Activated CD8-positive, alpha-beta memory T cell treated with anti-CD3 and anti-CD28 coated beads for 4 hours (primary cell): ENCODE measurements at places on chromosomes 2 and 18.

- DNase-seq: no peak
Observed at GRCh38 chr2:211751848-211752247, 786.8 kb downstream of the ERBB4 start.

- DNase-seq: no peak
Observed at GRCh38 chr2:224098481-224099230, 59.6 kb upstream of the SERPINE2 start.

DNA sequence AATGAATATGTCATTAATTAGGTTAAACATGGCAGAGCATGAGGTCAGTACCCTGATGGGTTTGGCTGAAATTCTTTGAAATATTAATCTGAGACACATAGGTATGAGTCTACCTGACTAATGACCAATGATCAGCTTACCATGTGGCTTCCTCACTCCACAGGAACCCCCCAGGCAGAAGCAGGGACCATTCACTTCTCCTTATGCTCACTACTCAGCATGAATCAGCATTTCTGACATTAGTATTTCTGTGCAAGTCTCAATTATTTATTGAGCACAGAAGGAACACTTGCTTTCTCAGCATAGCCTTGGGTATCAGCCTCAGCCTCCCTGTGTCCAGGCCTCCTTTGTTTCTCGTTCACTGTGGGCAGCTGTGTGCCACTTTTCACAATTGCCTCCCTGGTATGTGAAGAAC is 9.3 kb upstream of the KCNE4 start:
- DNase-seq: no peak

GRCh38 chr2:10359246-10359645 is 56.5 kb downstream of the HPCAL1 start:
- no peak for DNase-seq

DNA sequence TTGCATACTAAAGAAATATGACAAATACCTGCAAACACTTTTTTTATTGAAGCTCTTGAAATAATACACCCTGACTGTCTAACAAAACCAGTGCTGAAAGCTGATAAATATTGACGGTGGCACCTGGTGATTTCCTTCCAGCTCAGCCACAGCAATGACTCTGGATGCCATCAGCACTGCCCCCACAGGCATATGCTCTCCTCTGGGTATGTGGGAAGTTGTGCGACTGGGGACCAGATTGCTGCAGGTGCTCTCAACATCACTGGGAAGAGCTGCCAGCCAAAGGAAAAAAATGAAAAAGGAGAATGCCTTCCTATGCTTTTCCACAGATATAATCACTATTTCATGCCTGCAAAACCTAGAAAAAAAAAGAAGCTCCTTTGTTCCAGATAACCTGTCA is 141.5 kb downstream of the PIGN start:
- no peak for DNase-seq

DNA sequence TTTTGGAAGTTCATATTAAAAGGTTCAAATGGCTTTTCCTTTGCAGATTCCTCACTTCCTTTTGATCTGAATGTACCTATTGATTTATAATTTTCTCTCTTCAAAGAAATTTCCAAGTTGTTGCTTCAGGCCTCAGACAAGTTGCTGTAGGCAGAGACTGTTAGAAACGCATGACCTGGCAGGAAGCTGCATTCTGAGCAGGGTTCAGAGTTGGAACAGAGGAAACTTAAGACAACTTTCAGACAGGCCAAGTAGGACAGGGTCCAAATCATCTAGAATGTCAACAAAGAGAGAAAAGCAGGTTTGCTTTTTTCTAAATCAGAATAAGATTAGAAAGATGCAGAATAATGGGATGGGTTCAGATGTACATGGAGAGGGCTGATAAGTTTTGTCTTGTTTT is 416.3 kb downstream of the LRP1B start:
- no peak for DNase-seq

DNA sequence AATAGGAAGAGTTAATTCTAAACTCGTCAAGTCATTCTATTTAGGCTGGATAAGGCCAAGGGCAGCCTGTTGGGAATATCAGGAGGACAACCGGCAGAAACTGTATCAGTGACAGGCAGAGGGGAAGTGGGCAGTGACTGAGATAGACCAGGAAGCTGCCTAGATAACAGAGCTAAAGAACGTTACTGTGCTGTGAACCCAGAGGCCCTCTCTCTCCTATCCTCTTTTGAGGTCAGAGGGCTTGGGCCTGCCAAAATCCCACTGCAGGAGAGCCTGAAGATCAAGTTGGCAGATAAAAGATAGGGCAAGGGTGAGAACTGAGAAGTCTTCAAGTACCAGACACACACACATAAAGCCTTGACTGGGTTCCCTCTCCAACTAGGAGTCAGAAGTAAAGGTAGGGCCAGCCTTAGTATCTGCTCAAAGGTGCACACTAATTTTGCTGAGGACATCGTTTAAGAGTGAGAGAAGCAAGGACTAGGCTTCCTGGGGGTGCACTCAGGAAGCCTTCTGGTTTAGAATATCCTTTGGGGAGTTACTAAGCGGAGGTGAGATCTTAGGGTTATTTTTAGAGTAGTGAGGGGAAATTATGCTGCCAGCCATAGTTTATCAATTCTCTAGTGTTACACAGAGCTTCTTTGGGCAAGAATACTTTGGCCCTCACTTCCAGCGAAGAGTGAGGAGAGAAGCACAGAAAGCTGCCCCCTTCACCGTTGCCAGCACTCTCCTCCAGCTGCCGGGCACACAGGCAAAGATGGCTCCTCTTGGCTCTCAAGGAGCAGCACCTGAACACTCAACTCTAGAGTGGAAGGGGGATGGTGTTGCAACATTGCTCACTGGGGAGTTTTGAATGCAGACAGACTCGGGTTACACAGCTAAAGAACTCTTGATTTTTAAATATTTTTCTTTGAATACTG is 9.8 kb downstream of the CAVIN2 start:
- DNase-seq: no peak

- DNase-seq: no peak
Observed at GRCh38 chr2:98555696-98556095, 52.6 kb downstream of the COA5 start.

DNA sequence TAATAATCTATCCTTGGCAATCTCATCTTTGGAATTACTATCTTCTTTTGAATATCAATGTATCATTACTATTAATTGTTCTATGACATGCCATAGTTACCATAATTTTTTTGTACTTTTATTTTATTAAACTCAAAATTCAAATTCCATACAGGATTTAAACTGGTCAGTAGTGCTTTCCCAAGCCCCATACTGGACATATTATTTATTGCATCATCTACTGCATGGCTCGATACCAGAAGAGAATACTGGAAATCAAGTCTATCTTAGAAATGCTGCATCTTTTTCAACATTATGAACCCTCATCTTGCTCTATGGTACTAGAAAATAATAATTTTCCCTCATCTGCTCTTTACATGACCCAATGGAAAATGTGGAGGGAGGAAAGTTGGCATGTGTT is 9.4 kb upstream of the PDE1A start:
- DNase-seq: no peak

DNA sequence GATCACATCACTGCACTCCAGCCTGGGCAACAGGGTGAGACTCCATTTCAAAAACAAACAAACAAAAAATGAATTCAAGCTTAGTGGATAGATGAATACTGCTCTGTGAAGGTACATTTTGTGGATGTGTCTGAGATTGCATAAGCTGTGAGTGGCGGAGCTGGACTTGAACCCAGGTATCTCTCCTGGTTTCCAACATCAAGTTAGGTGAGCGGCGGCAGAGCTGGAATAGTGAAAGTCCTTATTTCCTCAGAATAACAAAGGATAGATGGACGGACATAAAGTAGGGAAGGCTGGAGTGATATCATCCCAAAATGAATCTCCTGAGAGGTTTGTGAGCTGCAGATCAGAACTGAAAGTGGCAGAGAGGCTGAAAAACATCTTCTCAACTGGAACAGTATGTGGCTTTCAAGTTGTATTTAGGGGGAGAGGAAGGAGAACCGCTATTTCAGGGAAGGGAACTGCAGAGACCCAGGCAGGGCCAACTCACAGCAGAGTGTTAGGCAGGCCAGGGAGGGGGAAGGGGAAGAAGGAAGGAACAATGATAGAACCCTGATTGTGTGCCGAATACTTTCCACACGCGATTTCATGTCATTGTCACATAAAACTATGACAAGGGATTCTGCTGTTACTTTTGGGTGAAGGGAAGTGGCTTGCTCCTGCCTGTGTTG is 106.2 kb downstream of the LPIN1 start:
- DNase-seq: no peak

DNA sequence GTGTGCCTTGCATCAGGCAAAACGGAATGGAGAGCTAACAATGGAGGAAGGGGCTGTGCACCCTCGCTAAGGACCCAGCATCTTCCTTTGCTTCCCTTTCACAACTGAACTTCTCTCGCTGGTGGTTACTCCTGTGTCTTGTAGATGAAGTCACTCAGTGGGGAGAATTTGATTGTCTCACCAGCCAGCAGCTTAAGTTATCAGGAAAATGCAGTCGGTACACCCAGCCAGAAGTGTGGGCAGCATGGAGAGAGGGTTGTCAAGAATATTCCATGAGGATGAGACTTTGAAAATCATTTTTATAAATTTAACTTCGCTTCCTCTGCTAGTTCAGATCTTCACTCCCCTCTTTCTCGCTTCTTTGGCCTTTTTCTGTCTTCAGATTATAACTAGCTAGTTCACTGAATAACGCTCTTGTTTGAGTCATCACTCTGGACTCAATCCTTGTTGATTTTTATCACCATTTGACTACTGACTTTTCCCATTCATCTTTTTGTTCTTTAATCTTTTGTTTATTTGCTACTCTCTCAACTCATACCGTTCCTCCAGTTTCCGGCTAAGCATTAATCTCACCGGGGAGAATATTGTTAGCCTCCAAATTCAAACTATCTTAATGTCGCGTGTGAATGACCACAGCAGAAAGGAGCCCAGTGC is 221.7 kb downstream of the CD226 start:
- DNase-seq: no peak

DNA sequence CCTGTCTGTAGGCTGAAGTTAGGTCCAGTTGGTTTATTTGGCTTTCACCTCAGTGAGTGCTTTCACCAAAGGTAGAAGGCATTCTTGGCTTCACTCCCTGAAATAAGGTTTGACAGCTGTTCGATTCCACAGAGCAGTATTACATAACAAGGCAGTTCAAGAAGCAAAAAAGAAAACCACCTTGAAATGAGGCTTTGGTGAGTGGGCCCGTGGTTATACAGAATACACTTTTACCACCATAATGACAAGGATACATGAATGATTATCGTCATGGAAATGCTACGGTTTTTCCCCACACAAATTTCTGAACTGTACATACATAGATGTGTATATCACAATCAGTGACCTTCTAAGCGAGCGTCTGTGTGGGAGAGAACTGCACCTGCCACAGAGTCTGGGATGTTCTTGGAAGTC is 80.0 kb upstream of the CHRNA1 start:
- DNase-seq: no peak

DNA sequence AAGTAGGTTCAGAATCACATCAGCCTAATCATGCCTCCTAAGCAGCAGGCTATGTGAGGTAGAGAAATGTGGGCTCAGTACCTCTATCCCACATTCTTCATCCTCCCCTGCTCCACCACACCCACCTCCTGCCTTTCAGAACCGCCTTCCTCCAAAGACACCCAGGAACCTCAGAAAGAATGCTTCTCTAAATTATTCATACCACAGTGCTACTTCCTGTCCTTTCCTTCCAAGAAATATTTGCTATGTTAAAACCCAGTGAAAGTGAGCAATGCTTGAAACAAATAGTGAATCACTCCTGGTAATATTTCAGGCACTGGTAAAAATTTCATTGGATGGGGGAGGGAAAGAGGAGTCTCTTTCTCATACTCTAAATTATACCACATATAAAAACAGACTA is 24.0 kb upstream of the CREB1 start:
- no peak for DNase-seq

DNA sequence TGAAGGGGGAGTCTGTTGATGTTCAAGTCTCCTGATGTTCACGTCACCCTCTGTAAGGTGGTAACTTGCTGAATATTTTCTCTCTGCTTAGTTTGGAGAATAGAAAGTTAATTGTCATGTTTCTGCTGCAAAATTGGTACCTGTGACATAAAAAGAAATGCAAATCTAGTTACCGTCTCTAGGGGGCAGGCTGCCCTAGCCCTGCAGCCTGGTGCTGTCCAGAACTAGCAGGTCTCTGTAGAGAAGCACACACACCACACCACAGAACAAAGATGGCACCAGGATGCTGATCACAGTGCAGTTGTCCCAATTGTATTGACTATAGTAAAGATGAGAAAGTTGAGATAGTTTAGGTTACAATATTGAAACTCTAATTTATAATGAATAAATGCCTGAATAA is 47.0 kb downstream of the SLC9A4 start:
- DNase-seq: no peak

GRCh38 chr2:154720651-154721050 is 22.2 kb downstream of the KCNJ3 start:
- no peak for DNase-seq

DNA sequence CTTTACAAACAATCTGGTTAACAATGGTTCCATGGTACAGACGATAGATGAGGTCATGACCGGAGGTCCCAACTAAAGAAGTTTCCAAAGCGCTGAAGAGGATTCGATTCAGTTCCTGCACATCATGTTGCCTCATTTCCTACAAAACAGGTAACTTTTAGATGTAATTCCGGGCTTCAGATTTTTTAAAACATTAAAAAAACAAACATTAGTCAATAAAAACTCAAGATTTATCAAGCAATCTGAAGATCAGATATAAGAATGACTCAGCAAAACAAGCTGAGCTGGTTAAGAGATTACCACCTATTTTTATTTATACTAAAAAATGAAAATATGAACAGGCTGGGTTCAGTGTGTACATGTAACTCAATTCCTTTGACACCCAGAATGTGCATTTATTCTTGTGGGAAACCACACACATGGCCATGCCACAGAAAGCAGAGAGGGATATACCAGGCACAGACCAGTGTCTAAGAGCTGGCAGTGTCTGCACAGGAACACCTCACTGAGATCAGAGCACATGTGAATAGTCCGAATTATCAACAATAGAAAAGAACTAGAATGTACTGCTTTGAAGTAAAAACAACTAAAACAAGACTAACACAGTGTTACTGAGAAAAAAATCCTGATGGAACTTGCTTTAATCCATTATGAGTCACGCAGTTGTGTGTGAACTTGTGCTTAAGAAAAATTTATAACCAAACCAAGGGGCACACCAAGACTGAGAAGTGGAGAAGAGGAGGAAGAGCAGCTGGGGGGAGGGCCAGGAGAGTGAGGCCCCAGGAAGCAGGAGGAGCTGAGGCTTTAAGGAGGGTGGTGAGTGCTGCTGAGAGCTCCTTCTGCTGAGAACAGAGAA is 9.5 kb downstream of the USP40 start:
- DNase-seq: no peak

DNA sequence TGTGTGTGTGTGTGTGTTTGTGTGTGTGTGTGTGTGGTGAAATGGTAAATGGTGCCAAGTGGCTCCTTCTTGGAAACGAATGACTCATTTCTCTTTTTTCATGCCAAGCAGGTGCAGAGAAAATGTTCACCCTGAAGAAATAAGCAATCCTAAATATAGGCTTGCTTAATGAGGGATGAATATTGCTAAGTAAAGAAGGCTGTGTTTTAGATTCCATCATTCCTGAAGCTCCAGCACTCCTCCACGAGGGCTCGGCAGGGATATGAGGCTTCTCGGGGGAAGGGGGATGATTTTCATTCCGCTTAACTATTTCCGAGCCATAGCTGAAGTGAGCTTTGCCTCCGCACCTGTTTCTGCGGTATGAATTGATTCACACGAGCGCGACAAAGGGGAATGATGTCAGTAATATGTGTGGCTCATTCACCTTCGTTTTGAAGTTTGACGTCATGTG is 72.9 kb downstream of the TSN start:
- no peak for DNase-seq

- DNase-seq: no peak
Observed at GRCh38 chr18:46468426-46469180, 188.4 kb downstream of the LOXHD1 start.

GRCh38 chr2:15348636-15349035 is 212.5 kb downstream of the NBAS start:
- no peak for DNase-seq
